ENCODE measurements at places on chromosomes 7 and 10. TPM values are rescaled to one million over a fixed set of nuclear protein-coding genes. Genes with fewer than 3 reads are reported as not detected.

The PRLHR gene
- not detected for total RNA-seq

The TMEM273 gene
- total RNA-seq, result 18.4 TPM

DNA sequence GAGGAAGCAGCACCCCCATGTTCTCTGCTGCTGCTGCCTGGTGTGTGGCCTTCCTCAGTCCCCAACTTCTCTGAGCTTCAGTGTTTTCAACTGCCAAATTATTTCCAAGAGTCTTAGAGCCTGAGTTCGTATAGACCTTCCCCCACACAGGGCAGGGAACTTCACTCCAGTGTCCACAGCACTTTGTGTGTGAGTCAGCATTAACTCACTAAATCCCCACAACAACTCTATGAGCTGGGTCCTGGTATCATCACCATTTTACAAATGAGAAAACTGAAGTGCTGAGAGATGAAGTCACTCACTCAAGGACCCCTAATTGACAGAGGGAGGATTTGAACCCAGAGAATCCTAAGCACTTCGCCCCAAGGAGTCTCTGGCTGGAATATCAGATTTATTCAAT is 48.3 kb downstream of the ADCYAP1R1 start:
- DNase-seq, result no peak

DNA sequence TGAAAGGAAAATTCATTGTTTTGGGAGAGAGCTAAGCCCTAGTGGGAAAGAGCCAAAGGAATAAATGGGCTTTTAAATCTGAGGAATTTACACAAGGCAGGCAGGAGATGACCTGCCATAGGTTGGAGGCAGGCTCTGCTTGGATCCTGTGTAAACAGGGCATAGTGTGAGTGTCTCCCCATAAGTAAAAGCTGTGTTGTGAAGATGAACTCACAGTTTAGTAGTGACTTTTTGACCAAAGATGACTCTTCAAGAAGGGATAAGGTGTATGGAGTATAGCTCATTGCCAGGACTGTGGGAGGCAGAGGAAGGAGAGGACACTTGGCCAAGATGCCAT is 63.2 kb downstream of the KAT6B start:
- no peak for DNase-seq

All from breast epithelium (tissue), 4 donors.